Stimulated activated CD4-positive, alpha-beta T cell treated with anti-CD3 and anti-CD28 coated beads, Interleukin-2, amount 100 ng/mL, for 24 hours (primary cell): ENCODE measurements at places on chromosomes 3 and 15.

DNA sequence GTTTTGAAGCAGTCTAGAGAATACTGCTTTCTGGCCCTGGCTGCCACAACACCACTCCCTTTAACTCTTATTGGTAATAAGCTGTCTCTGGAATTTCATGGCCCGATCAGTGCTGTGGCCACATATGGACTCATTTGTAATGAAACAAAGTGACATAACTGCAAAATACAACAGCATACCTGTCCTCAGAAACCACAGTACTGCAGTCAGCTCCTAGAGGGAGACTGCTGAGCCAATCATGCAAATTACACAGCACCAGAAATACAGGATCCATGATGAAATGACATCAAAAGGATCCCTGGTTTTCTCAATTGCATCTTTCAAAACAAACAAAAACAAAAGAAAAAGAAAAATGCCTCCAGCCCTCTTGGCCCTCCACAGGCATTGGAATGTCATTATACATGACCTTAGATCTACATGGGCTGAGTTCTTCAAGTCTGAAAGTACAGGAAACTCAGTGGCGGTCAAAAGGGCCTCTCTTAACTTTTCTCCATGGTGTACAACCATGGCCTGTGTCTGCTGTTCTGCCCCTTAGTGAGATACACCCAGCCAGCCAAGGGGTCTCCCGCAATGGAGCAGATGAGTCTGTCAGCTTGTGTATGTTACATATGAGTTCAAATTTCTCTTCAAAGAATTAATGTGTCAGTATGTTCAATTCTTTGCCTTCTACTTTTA, 24.9 kb upstream of the KBTBD12 start:
- DNase-seq: no peak

- peak; percentile 9 for DNase-seq
Observed at GRCh38 chr3:138781012-138781470, 53.7 kb downstream of the PIK3CB start.

DNA sequence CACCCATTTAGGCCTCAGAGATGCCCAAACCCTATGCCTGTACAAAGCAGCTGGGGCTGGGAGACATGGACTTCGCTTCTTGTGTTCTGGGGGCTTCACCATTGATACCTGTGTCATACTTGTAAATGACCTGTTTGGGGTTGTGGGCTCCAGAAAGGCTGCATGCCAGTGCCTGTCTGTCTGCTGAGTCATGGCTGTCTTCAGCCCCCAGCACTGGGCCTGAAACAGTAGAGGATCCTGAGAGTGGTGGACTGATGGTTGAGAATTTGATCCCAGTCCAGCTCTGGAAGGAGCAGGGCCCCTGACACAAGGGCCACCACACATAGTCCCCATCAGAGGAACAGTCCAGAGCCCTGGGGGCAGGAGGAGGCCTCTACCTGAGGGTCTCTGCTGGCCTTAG, 24.6 kb upstream of the APEH start:
- no peak for DNase-seq

GRCh38 chr3:130699765-130700164, 46.9 kb downstream of the PIK3R4 start:
- DNase-seq: no peak

- no peak for DNase-seq
Observed at GRCh38 chr3:21654241-21654640, 96.8 kb downstream of the ZNF385D start.

DNA sequence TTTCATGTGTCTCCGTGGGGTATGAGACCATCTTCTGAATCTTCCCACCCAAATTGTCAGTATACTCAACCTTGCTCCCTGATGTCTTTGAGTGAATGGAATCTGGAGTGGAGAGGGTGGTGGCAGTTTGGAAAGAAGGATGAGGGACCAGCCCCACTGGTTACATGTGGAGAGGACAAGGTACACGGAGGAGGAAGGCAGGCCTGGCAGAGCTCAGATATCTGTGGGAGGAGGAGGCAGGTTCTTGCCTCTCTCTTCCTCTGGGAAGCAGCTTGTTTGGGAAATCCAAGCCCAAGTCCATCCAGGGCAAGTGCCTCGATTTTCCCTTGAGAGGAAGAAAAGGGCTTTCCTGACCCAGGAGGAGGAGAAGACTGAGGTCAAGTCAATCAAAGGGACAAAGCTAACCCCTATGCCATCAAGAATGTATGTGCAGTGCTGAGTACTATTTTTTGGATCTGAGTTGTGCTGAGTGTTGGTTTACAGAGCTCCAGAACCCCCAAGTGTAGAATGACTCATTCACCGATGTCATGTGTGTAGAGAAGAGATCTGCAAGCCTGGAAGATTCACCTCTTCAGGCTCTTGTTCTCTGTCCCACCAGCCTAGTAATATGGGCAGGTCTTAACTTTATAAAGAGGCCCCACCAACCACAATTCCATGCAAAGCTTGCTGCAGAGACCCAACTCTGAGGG, 19.8 kb upstream of the LOXL1 start:
- DNase-seq: no peak

DNA sequence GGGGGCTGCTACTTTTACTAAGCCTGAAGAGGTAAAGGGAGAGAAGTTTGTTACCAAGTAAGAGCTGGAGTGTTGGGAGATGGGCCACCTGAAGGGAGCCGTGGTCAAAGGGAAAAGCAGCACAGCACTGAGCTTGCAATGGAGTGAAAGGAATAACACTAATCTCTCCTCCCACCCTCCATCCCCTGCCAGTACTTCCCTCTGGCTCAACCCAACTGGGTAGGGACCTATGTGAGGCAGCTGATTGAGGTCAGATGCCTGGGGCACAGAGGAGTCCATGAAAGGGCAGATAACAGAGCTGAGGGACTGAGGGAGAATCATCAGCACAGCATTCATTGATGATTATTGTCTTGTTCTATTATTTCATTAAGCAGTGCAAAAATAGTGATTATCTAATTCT, 212.4 kb upstream of the TBC1D5 start:
- no peak for DNase-seq

GRCh38 chr15:93614386-93615104, 525.5 kb upstream of the RGMA start:
- DNase-seq: no peak

DNA sequence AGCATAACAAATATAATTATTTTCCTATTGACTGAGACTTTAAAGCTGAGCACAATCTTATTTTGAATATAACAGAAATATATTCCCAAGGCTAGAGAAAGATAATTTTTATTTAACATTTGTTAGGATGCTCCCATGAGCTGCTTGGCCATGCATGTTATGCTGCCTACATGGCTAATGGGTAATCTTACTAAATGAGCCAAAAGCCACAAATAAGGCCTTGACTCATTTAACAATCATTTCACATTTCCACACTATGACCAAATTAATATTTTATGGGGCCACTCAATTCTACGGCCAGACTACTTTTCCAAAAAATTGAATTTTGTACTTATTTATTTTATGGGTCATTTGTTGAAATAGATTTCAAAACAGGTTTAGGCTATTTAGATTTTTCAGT, 141.7 kb downstream of the MEIS2 start:
- DNase-seq: no peak

DNA sequence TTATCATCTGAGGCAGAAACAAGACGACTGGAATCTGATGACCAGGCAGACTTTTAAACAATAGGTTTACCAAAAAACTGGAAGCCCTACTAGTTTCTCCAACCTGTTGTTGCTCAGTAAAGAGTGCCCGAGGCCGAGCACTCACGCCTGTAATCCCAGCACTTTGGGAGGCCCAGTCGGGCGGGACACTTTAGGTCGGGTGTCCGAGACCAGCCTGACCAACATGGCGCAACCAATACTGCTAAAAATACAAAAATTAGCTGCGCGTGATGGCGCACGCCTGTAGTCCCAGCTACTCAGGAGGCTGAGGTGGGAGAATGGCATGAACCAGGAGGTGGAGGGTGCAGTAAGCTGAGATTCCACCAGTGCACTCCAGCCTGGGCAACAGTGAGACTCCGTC, 1.1 kb upstream of the WDR5B start:
- DNase-seq: no peak

- DNase-seq: no peak
Observed at GRCh38 chr3:62534326-62534725, 161.0 kb upstream of the FEZF2 start.

- DNase-seq: no peak
Observed at GRCh38 chr15:74170071-74170844, 3.3 kb upstream of the ISLR start.

GRCh38 chr3:48536785-48537184, 19.8 kb downstream of the PFKFB4 start:
- DNase-seq: no peak

GRCh38 chr3:194170793-194171192, 34.8 kb downstream of the HES1 start:
- DNase-seq: no peak

GRCh38 chr15:50353251-50353974, 1.6 kb downstream of the GABPB1 start:
- DNase-seq: no peak

DNA sequence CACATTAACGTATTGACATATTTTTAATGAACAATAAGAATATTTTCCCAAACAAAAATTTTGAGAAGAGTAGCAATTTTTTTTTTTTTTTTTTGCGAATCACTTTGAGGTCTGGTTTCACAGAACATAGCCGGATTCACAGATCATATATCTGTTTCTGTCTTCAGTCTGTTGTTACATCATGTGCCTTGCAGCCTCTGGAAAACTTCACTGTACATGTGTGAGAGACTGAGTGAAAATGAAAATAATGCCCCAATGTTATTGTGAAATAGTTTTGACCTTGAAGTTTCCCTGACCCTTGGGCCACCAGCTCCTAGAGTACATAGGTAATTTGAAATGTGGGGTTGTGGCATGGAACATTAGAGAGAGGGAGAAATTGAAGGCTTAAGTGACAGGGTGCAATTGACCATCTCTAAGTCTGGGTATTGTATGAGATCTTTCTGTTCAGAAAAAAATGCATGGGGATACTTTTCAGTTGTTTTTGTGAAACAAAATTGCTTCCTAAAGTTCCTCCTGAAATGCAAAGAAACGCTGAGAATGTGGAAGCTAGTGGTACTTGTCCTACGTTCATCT, 14.0 kb downstream of the ITPR1 start:
- DNase-seq: no peak

GRCh38 chr15:57806003-57806402, 99.5 kb downstream of the POLR2M start:
- DNase-seq: no peak

GRCh38 chr15:55784286-55784685, 41.3 kb upstream of the PRTG start:
- no peak for DNase-seq

- no peak for DNase-seq
Observed at GRCh38 chr15:68590721-68591389, 12.1 kb downstream of the CORO2B start.

DNA sequence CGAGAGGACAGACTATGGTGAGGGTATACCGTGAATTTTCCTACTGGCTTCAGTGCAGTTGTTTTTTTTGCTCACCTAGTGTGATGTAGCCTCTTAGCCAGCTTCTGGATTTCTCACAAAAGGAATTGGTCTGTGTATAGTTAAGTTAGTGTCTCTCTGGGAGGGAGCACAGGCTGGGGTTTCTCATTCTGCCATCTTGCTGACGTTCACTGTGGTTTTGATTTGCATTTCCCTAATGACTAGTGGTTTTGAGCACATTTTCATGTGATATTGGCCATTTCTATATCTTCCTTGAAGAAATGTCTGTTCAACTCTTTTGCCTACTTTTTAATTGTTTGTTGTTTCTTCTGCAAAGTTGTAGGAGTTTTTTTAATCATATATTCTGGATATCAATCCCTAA, 2.2 kb upstream of the CD86 start:
- DNase-seq: no peak

DNA sequence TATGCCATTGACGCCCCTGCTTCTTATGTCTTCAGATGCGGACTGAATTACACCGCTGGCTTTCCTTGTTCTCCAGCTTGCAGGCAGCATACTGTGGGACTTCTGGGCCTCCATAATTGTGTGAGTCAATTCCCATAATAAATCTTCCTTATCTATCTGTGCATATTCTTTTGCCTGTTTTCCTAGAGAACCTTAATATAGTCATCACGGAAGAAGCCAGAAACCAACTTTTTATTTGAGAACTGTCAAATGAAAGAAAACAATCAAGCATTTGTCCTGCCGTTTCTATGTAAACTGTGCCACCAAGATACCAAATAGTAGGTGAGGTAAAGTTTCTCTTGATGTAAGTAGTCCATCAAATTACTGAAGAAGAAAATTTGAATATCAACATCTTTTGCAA, 51.8 kb upstream of the B3GALNT1 start:
- DNase-seq: no peak

- no peak for DNase-seq
Observed at GRCh38 chr15:66778314-66778665, 76.3 kb downstream of the SMAD6 start.

DNA sequence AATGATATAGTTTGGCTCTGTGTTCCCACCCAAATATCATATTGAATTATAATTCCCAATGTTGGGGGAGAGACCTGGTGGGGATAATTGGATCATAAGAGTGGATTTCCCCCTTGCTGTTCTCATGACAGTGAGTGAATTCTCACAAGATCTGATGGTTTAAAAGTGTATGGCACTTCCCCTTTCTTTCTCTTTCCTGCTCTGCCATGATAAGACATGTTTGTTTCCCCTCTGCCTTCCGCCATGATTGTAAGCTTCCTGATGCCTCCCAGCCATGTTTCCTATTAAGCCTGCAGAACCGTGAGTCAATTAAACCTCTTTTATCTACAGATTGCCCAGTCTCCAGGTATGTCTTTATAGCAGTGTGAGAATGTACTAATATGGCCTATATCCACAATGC, 126.7 kb upstream of the GMNC start:
- no peak for DNase-seq

GRCh38 chr3:41508063-41508696, 308.9 kb downstream of the CTNNB1 start:
- no peak for DNase-seq

DNA sequence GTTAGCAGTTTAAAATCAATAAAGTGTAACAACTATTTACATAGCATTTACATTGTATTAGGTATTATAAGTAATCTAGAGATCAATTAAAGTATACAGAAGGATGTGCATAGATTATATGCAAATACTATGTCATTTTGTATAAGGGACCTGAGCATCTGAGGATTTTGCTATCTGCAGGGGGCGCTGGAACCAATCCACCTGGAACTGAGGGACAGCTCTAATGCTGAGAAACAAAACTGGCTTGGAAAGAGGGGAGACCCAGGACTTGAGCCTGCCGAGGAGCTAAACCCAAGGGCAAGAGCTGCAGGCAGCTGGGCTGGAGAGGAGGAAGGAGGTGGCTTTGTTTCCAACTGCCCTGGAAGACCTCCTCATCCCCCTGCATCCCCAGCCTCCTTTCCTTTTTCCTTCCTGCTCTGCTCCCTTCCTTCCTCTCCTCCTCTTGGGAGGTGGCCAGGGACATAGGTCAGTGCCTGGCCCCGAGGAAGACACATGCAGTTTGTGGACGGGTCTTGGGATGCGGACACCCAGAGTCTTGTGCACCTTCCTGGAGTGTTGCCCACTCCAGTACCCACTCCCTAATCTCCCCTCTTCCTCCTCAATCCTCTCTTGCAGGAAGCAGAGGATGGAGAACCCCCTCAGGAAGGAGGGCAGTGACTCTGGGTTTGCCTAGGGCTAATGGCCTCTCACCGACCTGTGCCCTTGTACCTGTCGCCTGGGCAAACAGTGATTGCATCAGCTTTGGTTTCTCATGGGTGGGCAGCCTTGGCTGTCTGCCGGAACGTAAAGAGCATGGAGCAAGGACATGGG, 825 bp upstream of the RTP3 start:
- peak; percentile 63 for DNase-seq

- DNase-seq: peak; percentile 81
Observed at GRCh38 chr3:158672215-158673176, at the start of gene LXN. LXN (minus strand) TSS chr3:158672648; CDS start chr3:158672478, 170 bp downstream.
